Suppressor macrophage treated with lipopolysaccharide for 1 hour (primary cell): ENCODE measurements at places on chromosomes 5 and 9.
A peak's percentile ranks its signal among the peaks of the same experiment; 100 is the strongest.

DNA sequence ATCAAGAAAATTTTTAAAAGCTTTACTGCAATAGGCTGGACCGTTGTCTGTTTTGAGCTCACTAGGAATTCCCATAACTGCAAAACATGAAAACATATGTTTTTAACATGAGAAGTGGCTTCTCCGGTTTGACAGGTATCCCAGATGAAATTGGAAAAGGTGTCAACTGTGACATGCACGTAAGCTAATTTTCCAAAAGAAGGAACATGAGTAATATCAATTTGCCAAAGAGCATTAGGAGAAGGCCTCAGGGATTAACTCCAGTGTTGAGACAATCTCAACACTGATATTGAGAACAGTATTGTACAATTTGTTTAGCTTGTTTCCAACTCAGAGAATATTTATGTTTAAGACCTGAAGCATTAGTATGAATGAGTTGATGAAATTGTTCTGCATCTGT, 215.5 kb upstream of the KCNN2 start:
- DNase-seq, result no peak

- DNase-seq, result peak; percentile 67
Observed at GRCh38 chr9:120477534-120478001, 102.4 kb downstream of the CDK5RAP2 start.

DNA sequence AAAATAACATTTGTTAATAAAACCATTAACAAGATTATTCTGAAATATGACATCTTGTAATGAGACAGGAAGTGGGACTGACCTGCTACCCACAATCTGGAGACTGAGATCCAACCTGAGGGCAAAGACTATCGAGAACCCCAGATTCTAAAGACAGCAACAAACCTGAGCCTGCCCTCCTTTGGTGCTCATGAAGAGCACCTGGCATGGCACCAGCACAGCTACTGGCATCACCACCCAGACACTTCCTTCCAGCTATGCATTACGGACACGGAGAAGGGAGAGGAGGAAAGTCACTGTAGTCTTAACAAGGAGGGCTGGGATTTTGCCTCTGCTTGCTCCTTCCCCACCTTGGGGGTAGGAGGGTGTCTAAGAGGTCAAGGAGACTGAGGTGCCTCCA, 105.5 kb downstream of the AUH start:
- DNase-seq, result no peak

- DNase-seq, result no peak
Observed at GRCh38 chr5:67240065-67240464, 43.5 kb upstream of the CD180 start.

DNA sequence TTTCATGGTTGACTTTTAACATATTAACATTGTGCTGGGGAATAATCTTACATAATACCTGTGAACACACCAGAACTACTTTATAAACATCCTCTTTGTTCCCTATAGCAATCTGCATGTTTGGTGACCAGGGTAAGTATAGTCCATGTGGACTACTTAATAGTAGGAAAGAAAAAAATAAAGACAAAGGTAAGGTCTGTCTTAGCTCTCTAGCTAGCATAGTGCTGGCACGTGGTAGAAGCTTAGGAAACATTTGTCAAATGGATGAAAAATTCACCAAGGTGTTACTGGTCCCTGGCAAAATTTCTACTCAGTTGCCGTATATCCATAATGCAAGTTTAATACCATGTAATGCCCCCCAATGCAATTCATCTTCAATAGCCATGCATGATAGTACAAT, 78.6 kb upstream of the ABCA1 start:
- DNase-seq, result no peak

- DNase-seq, result no peak
Observed at GRCh38 chr5:128408622-128409021, 129.4 kb downstream of the FBN2 start.

GRCh38 chr5:75412111-75412990, 75.3 kb downstream of the HMGCR start:
- DNase-seq, result peak; percentile 18

GRCh38 chr5:82221020-82221419, 57.1 kb downstream of the RPS23 start:
- no peak for DNase-seq
